ENCODE measurements at places on chromosomes 3 and 15. TPM values are rescaled to one million over a fixed set of nuclear protein-coding genes. Genes with fewer than 3 reads are reported as not detected.

DNA sequence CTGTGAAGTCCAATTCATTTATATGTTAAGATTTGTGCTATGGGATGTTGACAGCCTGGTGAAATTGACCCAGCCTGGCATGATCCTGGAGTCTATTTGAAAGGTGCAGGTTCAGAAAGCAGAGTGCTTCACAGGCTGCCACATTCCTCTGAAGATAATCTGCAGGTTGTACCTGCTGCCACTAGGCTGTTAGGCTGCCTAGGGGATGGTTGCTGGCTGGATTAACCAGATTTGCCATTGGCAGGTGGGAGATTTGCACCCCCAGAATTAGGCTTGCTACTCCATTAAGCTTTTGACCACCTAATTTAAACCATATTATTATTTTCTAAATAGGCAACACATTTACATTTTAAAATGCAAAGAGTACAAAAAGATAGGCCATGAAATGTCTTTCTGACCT is 85.8 kb upstream of the RASGRP1 start:
- DNase-seq: no peak

DNA sequence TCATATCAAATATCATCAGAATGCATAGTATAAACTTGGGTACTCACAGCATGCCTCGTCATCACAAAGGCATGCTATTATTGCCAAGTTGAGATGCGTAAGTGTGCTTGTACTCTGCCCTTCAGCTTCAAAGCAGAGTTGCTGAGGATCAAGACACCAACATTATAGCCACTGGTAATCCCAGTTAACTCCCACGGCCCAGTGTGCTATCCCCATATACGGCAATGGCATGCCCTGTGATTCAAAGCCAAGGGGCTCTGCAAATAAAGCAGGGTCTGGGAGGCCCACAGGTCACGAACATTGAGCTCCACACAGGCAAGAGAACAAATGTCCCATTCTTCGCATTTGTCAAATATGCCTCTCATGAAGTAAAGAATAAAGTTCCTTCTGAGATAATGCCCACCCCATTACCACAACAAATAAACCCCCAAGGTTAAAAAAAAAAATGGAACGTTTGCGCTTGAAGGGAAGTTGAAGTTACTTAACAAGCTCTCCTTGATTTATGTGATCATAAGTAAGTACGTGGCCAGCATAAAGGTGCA is 298.1 kb upstream of the NECTIN3 start:
- DNase-seq: peak; percentile 25

GRCh38 chr3:31613177-31613576 is 80.5 kb downstream of the STT3B start:
- no peak for DNase-seq

DNA sequence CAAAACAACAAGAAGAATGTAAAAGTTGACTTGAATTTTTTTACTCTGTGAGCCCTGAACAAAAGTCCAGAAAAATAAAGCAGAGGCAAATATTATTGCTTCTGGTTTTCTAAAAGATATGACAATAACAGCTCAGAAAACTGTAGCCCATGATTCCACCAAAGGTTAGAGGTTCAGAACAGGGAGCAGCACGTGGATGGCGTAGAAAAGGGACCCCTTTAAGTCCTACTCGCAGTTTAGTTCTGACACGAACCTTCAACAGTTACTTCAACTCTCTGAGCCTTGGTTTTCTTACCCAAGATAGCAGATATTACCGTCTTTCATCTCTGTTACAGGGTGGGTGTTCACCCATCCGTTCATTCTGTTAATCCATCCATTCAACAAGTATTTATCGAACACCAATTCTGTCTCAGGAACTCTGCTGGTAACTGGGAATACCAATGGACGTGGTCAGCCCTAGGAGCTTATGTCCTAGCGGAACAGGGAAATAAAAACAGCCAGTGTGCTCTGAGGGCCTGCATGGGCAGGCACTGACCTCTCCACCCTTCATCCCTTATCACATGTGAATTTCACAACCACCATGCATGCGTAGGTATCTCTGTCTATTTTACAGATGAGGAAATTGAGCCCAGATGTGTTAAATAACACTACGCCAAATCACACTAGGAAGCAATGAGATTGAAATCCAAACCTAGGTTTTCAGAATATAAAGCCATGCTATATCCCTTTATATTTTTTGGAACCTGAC is 274.2 kb upstream of the ICE2 start:
- no peak for DNase-seq

Gene GRIP2
- total RNA-seq: 2.4 TPM

- no peak for DNase-seq
These were observed 969.4 kb downstream of the NTRK3 start for GRCh38 chr15:87287156-87287555.

Gene PLA2G4E
- total RNA-seq: 33.8 TPM

- no peak for DNase-seq
These were observed 111.1 kb downstream of the TPRA1 start for GRCh38 chr3:127479449-127479848.

Gene EPHB1
- total RNA-seq: 5.0 TPM

Gene DPH6
- 18.0 TPM for total RNA-seq

Gene ARRDC4
- total RNA-seq: 25.4 TPM

Gene RBSN
- total RNA-seq: 26.0 TPM

DNA sequence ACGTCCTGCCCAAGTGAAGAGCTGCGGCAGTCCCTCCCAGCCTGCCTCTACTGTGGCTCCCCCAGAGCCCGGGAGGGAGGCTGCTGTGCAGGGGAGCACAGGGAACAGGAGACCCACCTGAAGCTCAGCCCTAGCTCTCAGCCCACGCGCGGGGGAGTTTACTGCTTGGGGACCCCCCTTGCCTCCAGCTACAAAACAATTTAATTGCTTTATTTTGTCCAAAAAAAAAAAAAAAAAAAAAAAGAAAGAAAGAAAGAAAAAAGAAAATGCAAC is 78.1 kb downstream of the CLDN11 start:
- no peak for DNase-seq

DNA sequence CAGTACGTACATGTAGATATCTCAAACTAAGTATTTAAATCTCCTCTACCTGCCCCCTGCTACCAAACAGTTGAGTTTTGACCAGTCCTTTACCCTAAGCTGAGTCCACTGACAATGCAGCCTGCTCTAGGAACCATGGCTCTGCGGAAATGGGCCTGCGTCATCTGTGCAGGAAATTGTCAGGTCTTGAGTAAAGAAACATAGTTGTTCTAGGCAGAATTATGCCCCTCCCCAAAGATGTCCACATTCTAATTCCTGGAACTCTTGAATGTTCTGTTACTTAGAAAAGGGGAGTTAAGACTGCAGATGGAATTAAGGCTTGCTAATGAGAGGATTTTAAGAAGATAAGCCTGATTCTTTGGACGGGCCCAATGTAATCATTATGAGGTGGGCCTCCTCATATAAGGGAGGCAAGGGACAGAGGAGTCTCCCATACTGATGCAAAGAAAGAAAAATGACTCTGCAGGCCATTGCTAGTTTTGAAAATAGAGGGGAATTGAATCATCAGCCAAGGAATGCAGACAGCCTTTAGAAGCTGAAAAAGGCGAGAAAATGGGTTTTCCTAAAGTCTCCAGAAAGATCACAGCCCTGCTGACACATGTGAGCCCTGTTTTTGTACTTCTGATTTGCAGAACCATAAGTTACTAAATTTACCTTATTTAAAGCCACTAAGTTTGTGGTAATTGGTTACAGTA is 5.5 kb upstream of the VGLL3 start:
- no peak for DNase-seq

GRCh38 chr15:59104912-59105732 is at the start of gene CCNB2:
CCNB2 (plus strand) TSS chr15:59105146; CDS start chr15:59105269, 123 bp downstream.
- DNase-seq: peak; percentile 97

Gene CCR3
- total RNA-seq: 0.49 TPM

DNA sequence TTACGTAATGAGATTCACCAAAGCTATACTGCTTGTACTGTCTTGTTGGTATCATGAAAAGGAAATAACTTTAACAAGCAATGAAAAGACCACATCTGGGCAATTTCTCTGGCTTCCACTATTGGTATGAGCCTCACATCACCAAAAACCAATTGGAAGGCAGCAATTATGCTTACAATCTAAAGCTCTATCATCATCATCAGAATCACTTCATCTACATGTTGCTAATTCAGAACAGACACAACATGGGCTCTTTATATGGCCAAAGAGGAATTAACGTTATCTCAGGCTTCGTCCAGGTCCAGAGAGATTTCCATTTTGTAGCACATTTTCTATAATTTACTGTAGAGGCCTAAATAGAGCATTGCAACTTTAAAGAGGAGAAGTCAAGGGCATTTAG is 36.6 kb upstream of the SLCO3A1 start:
- DNase-seq: no peak

Gene MME
- 55.5 TPM for total RNA-seq

- no peak for DNase-seq
These were observed 86.6 kb upstream of the HES1 start for GRCh38 chr3:194049394-194049793.

GRCh38 chr3:103992469-103992868 is 1374.2 kb upstream of the ALCAM start:
- DNase-seq: no peak

GRCh38 chr15:99619712-99620111 is 53.9 kb downstream of the MEF2A start:
- DNase-seq: no peak

DNA sequence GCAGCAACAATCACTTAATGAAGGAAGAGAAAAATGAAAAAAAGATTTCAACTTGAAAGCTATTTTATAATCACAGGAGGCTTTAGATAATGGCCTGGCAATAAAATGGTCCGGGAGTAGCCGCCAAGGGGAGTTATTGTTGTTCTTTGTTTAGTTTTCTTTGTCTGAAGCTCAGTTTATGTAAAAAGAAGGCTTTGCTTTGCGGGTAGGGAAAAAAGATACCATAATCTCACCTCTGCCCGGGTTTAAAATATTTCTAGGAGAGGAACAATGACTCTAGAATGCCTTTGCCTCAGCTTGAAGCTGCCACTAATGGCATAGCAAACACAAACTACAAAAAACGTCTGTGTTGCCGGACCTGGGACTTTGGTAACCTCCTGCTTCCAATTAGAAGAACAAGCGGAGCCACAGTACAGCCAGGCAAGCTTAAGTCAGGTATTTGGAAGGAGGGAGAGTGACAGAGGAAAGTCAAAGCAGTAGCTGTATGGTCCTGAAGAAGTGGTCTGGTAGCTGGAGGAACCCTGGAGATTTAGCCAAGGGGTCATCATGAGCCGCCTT is 764.5 kb downstream of the TUSC7 start:
- DNase-seq: no peak

DNA sequence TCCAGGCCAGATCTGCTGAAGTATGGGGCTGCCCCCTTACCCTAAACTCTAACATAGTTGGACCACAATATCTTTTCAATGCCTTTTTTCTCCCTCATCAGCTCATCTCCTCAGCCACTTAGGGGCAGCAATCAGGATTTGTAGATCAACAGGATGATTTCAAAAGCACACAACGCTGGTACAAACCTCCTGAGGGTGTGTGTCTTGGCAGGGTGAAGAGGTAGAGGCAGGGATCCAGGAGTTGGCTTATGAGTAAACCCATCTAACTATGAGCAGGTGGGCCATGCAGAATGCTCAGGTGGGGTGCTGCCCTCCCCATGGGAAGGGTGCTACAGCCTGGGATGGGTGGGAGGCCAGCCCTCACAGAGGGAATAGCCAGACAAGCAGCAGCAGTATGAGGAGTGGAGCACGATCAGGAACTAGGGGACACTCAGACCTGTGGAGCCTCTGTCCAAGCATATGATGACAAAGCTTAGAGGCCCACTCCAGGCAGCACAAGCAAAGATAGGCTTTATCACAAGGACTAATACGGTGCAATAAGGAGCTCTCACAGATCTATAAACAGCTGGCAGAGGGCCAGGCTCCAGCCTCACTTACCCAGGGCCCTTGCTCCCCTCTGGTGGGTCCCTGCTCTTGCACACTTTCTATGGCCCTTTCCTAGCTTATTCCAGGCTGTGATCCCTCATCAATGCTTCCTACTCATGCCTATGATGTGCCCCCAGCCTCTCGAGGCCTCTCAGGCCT is 32.2 kb downstream of the IL20RB start:
- no peak for DNase-seq

Gene IFT80
- total RNA-seq: 38.0 TPM
